ENCODE measurements at places on chromosomes 12 and 14. TPM values are rescaled to one million over a fixed set of nuclear protein-coding genes. Genes with fewer than 3 reads are reported as not detected.

The EGLN3 gene
- 39.8 TPM for total RNA-seq

The TMPRSS12 gene
- not detected for total RNA-seq

DNA sequence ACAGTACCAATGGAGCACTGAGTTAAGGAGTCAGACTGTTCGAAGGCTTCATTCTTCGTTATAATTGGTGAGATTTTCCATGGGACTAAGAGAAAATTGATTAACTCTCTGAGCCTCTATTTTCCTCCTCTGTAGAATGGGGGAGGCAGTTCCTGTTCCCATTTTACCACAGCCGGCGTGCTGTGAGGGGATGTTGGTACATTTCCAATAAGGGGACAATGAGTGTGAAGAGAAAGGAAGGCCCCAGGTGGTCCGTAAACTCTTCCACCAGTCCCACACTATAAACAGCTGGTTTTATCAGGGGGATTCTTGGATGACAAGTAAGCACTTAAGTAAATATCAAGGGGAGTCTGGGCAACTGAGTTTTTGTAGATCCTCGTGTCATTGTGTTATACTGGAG lies 109.9 kb downstream of the DAD1 start:
- no peak for ATAC-seq

- ATAC-seq: no peak
These were observed 25.1 kb downstream of the UBR7 start for GRCh38 chr14:93232159-93232558.

The RCOR1 gene
- total RNA-seq: 13.1 TPM

DNA sequence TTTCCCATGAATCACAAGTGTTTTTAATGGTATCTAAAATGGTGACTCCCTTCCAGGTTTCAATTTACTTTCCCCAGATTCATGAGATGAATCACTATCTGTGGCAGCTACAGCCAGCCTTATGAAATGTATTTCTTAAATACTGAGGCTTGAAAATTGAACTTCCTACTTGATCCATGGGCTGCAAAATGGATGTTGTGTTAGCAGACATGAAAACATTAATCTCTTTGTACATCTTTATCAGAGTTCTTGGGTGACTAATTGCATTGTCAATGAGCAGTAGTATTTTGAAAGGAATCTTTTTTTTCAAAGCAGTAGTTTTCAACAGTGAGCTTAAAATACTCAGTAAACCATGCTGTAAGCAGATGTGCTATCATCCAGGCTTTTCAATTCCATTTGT lies 250.8 kb downstream of the SLC6A15 start:
- no peak for ATAC-seq

DNA sequence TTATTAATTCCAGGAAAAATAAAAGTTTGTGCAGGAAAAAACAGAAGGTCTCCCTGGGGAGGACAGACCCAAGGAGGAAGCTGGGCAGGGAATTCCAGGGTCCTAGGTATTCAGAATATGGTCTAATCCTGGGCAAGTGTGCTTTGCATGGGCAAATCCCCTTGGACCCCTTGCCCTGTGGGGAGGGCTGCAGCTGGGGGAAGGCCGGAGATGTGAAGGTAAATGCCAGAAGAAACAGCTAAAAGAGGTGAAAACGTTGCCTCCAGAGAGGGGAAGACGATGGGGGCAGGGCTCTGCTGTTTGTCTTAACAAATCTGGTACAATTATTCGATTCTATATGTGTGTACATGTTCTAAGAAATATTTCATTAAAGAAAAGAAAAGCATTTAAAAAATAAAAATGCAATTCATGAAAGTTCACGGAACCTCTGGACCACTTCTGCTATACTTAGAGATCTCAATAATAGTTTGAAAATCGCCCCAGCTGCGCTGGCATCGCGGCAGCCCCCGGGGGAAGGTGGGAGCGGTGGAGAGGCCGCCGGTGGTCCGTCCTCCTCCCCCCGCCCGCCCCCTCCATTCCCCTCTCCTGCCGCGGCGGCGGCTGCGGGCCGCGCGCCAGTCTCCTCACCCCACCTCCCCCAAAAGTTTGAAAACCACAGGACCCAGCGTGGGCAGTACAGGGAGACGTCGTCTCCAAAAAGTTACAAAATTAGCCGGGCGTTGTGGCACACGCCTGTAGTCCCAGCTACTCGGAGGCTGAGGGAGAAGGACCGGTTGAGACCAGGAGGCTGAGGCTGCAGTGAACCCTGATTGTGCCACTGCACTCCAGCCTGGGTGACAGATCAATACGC lies 1.5 kb upstream of the PRPF40B start:
- ATAC-seq: no peak

The C12orf54 gene
- not detected for total RNA-seq

The AMHR2 gene
- total RNA-seq: not detected

- no peak for ATAC-seq
These were observed 21.5 kb downstream of the CPSF2 start for GRCh38 chr14:92143309-92143708.

The CD4 gene
- total RNA-seq: 4.1 TPM

The NDUFA9 gene
- total RNA-seq: 33.8 TPM

- no peak for ATAC-seq
These were observed 29.6 kb downstream of the TMX1 start for GRCh38 chr14:51269634-51270033.

The PSMD9 gene
- 54.8 TPM for total RNA-seq

DNA sequence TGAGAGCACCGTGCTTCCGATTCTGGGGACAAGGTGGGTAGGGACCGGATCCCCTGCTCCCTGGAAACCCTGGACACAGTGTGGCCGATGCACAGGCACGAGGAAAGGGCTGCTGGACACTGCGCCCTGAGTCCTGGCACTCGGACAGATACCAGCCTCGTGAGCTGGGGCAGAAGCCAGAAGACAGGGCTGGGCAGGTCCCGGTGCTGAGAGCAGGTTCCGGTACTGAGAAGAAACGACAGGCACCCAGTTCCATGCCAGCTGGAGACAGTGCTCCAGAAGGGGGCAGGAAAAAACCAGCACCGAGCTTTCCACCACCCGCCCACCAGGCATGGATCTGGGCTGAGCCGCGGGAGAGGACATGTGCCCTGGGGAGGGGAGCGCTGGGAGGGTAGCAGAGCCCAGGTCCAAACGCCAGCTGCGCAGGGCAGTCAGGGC lies 6.5 kb downstream of the XRCC3 start:
- ATAC-seq: peak; percentile 42

The HOXC10 gene
- total RNA-seq: not detected

The ABHD12B gene
- total RNA-seq: not detected

DNA sequence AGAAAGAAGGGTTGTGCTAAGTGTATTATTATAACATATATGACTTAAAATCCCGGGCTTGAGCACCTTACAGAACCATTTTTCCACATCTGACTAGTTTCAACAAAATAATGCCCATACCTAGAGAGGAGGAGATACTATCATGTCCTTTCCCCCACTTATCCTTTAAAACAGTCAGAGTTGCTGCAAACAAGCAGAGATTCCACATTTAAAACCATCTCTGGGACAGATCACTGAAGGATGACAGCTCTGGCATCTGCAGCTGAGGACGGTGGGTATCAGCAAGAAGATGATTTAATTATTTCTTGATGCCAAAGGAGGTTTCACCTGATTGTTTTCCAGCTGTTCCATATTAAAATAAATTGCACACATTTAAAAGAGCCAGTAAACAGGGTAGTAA lies 328.0 kb upstream of the TMTC1 start:
- ATAC-seq: no peak

The EML5 gene
- 6.7 TPM for total RNA-seq

The RFX4 gene
- not detected for total RNA-seq

The CISTR gene
- not detected for total RNA-seq

- ATAC-seq: no peak
These were observed 71.4 kb downstream of the MNAT1 start for GRCh38 chr14:60805841-60806430.

DNA sequence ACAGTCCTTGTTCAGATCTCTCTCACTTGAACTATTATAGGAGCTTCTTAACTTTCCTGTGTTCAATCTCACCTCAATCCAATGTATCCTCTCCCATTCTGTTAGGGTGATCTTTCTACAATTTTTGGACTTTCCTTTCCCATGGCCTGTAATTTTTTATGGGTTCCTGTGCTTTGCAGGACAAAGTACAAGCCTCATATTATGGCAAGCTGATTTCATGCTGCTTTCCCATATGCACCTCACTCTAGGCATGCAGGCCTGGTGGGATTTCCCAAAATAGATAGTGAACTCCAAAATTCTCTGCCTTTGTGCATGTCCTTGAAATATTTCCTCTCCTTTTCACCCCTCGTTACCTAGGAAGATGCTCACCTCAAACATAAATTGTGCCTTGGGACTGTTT lies 499.4 kb downstream of the NAV3 start:
- ATAC-seq: no peak

DNA sequence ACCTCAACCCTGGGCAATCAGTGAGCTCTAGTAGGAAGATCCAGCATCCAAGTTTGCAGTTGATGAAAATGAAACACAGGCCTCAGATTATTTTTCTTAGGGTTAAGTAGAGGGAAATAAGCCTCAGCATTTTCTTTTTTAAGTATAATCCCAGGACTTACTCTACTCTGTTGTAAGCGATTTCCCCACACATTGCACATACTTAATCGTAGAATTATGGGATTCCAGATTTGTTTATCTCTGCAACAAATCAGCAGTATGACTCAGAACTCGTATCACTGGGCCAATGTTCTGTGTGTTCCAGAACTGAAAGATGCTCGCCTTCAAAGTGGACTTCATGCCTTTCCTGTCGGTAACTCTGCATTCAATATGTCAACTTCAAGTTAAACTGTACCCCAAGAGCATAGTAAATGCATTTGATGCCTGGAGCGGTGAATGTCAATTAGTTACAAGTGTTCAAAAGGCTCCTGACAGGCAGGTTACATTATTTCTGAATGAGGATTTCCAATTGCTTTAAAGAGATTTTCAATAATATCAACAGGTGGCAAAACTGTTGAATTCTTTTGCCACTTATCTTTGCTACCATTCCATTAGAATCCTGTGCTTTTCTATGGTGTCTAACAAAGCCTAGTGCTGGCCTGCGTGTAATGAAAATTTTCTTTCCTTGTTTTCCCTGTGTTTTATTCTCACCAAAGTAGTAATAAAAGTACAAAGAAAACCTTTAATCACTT lies 323.8 kb upstream of the SYT1 start:
- no peak for ATAC-seq

- ATAC-seq: no peak
These were observed 14.3 kb downstream of the C12orf43 start for GRCh38 chr12:121001841-121002483.
